ENCODE measurements at places on chromosomes 4 and X.

DNA sequence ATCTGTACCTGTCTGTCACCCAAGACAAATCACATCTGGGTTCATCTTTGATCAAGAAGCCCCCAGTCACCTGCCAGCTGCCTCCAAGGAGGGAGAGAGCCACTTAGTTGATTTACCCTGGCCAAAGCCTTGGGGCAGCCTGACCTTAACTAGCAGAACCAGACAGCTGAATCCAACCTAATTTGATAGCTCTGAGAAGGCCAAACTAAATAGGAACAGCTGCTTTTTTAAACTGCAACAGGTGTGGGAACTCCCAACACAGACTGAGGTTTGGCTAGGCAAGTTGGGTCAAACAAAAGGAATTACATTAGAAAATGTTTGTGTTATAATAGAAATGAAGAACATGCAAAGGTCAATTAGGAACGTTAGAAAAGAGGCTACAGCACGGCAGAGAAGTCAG is 375.7 kb downstream of the NLGN4X start:
- no peak for DNase-seq

GRCh38 chr4:17038510-17039176 is 140.2 kb upstream of the LDB2 start:
- DNase-seq = peak; percentile 36

DNA sequence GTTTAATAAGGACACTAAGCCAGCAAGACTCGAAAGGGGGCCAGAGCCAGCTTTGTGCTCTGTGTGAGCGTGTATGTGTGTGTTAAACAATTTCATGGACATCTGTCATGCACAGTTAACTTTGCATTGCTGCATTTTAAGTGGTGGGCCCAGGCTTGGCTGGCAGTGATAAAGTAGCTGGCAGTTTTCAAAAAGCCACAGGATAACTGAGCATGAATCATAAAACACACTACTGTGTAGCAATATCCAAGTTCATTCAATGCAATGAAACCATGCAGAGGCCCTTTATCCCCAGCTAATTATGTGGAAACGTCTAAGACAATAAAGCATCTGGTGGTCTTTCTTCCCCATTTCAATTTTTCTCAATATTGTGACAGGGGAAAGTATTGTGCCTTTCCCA is 132.9 kb downstream of the NKX6-1 start:
- no peak for DNase-seq

DNA sequence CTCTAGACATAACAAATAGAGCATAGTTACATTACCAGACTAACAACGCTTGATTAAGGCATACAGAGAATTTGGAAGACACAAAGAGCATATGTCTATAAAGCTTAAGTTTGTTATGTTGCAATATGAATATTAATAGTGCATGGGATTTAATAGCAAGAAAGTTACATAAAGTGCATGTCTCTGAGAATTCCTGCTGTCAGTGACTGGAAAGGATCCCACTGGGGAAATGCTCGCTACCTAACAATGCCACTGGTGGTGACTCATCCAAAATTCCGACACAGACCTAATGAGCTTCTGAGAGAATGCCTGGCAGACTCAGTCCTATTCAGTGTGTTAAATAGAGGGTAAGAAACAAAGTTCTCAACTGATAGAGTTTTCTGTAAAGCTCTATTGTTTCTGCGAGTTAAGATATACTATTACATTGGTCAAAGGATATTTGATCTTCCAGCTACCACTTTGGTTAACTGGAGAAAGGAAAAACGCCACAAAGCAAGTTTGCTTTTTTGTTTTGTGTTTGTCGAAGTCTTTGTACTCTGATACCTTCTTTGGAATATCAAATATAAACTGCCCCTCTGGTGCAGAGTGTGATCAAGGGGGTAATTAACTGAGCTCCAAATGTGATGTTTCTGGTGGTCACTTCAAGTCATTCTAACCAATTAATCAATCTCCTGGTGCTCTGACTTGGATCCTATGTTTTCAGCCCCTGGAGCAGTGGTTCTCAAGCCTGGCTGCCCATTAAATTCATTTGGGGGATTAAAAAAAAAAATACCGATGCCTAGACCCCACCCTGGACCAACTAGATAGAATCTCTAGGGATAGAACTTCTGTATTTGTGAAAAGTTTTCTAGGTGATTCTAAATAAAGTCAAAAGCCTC is 107.9 kb downstream of the PALLD start:
- peak; percentile 96 for DNase-seq

DNA sequence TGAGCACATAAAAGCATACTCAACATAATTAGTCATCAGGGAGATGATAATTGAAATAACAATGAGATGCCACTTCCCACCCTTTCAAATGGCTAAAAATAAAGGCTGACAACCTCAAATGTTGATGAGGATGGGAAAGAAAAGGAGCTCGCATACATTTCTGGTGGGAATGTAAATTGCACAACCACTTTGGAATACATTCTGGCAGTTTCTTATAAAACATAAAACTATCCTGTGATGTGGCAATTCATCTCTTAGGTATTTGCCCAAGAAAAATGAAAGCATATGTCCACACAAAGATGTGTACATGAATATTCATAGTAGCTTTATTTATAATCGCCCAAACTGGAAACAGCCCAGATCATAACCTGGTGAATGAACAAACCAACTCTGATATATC is 687 bp upstream of the ZNF275 start:
- DNase-seq = no peak

GRCh38 chrX:78133238-78133960 is 6.1 kb downstream of the TAF9B start:
- no peak for DNase-seq

- DNase-seq = no peak
These were observed 194.0 kb downstream of the SMIM20 start for GRCh38 chr4:26108054-26108453.

DNA sequence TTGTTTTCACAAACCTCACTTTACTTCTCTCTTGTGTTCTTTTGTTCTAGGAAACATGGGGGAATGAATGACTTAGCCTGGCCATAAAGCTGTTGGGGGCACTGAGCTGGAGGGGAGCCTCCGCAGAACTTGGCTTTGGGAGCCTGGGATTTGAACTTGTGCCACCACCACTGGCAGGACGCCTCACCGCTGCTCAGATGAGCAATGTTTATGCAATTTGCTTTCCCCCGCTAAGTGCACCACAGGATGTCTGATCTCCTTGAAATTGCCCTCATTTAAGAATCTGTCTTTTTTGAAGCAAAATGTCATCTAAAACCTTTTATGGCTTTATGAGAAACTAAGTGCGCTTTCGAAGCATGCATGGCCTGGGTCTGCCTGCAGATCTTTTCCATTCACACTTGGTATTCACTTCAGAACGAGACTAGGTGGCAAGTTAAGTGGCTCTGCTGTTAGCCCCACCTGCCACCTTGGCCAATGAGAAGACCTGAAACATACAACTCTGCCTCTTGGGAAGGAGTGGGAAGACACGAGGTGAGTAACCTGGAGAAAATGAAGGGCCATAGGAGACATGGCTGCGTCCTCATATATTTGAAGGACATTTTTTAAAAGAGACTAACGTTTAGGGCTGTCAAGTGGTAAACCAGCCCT is 119.3 kb downstream of the LDB2 start:
- no peak for DNase-seq

- DNase-seq = peak; percentile 29
These were observed at the start of gene MAP7D3 for GRCh38 chrX:136251041-136251991. TSS of gene MAP7D3 (minus strand) at chrX:136251400. CDS start at chrX:136251358, 42 bp downstream.

GRCh38 chr4:188012426-188012945 is 16.9 kb downstream of the ZFP42 start:
- DNase-seq = no peak

DNA sequence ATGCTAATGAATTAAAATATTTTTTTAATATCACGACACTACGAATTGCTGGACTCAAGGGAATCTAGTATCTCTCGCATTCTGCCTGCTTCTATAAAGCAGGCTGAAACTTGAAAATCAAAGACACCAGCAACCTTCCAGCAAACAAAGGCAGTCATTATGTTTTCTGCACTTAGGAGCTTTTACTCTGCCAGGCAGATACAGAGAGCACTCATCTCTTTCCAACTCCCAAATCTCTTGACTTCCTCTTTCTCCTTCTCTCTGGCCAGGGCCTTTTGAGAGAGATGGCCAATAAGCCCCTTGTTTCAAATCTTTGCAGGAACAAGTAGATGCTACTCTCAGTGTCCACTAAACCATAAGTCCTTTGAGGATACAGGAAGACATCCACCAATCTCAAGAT is 95.2 kb upstream of the KLF3 start:
- DNase-seq = no peak

- no peak for DNase-seq
These were observed 24.3 kb downstream of the GRID2 start for GRCh38 chr4:92328095-92328494.

- DNase-seq = no peak
These were observed 54.2 kb upstream of the GIMD1 start for GRCh38 chr4:106422766-106423165.

- DNase-seq = no peak
These were observed 98.6 kb upstream of the SCML1 start for GRCh38 chrX:17638731-17639130.

- peak; percentile 10 for DNase-seq
These were observed 48.9 kb upstream of the UCP1 start for GRCh38 chr4:140617499-140618248.

- no peak for DNase-seq
These were observed 1250.6 kb downstream of the ADGRL3 start for GRCh38 chr4:62450740-62451139.

DNA sequence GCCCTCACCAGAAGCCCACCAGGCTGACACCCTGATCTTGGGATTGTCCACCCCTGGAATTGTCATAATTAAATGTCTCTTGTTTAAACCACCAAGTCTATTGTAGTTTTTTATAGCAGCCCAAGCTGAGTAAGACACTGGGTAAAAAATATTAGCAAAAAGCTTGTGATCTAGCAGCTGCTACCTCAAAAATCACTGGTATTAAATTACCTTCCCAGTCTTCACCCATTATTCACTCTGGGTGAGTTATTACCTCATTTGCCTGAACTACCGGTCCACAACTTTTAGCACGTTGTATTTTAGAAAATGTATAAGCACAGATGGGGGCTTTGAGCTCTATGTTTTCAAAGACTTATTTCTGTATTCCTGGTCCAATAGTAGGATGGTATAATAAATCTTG is 12.0 kb upstream of the TRIM61 start:
- DNase-seq = no peak

DNA sequence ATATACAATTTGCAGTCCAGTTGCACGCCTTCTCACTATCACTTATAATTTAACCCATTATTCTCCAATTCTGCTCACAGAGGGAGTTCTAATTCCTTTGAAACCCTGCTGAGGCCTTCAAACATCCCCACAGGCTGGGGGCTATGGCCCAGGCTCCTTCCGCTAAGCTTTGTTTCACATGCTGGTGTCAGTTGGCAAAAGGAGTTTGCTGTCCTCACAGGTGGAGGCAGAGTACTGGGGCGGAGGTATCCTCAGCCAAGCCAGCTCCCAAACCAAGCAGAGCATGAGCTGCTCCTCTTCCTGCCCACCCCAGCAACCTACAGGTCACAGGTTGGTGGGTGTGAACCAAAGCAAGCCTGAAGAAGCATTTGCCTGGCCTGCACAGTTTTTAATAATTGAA is 21.5 kb downstream of the BTC start:
- no peak for DNase-seq

GRCh38 chrX:18702362-18703195 is 4.9 kb upstream of the PPEF1 start:
- DNase-seq = peak; percentile 67

DNA sequence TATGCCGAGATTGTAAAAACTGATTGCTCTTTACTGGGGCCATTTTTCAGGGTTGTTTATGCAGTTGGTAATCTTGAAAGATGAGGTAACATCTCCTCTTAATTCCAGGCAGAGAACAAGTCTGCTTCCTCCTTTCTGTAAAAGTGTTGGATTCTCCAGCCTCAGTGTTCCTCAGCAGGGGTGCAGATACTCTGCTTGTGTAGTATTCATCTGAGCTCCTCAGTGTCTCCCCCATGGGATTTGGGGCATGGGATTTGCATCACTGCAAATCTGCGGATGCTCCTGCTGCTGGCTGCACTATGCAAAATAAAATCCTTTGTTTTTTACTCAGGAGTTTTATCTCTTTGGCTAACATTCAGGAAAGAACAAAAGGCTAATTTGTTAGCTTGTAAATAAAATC is 104.9 kb upstream of the ATP8A1 start:
- DNase-seq = no peak

GRCh38 chrX:23103546-23103945 is 103.8 kb downstream of the DDX53 start:
- no peak for DNase-seq

GRCh38 chr4:10371869-10372471 is 85.3 kb downstream of the ZNF518B start:
- DNase-seq = no peak

DNA sequence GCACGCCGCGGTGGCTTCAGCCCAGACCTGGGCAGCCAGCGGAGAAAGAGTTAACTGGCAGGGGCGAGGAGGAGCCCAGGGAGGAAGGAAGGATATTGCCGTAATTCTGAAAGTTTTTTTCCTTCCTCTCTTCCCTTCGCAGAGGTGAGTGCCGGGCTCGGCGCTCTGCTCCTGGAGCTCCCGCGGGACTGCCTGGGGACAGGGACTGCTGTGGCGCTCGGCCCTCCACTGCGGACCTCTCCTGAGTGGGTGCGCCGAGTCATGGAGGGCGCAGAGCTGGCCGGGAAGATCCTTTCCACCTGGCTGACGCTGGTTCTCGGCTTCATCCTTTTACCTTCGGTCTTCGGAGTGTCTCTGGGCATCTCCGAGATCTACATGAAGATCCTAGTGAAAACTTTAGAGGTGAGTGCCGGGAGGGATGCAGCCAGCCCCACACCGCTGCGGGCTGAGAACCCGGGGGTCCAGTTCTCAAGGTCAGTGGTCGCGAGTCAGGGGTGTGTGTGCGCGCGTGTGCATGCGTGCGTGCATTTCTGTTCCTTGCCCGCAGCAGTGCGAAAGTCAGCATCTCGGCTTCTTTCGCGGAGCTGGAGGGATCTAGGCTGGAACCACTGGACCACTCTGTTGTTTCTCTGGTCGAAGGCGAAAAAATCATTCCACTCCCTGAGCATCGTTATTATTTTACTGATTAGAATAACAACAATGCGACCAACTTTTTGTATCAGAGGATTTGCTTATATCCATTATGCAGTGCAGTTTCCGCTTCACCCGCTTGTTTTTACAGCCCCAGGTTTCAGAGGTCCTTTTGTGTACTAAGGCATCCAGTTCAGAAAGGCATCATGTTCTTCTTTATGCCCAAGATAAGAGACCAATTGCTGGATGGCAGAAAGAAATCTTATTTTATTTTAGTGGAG is 709 bp downstream of the GPAT3 start:
- peak; percentile 23 for DNase-seq

DNA sequence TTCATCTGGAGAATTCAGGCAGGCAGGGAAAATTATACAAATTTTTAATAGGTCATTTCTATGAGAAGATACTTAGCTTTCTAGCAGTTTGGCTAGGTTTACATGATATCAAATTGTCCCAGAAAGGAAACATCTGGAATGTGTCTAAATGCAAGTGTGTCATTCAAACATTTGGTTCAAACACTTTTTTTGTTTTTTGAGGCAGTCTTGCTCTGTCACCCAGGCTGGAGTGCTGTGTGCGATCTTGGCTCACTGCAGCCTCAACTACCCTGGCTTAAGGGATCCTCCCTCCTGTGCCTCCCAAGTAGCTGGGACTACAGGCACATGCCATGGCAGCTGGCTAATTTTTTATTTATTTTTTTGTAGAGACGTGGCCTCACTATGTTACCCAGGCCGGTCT is 31.6 kb downstream of the SPARCL1 start:
- DNase-seq = no peak

All from endothelial cell of umbilical vein (primary cell).